ENCODE measurements at places on chromosomes 7 and 10.

- no peak for DNase-seq
Observed at GRCh38 chr7:19117870-19118608, 603 bp upstream of the TWIST1 start.

DNA sequence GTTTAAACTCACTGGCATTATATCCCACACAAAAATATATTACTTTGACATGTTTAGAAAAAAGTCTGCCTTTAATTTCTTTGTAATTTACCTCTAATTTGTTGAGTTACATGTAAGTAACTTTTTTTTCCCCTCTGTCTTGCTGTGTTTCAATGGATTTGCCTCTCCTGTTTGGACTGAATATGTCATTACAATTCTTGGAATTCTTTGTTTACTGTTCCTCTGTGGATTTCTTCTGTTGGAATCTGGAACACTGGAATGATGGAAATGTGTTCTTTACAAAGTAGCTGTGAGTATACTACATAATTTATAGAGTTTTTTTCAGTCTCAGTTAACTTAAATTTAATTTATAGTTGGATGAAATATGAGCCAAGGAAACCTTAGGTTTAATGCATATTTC lies 30.4 kb downstream of the SEPTIN7 start:
- no peak for DNase-seq

- no peak for DNase-seq
Observed at GRCh38 chr10:97000487-97001182, 168.5 kb downstream of the LCOR start.

- DNase-seq, result no peak
Observed at GRCh38 chr7:121330053-121330833, 1.4 kb downstream of the WNT16 start.

All from inflammatory macrophage (primary cell).